ENCODE measurements at places on chromosomes 12 and 14.

DNA sequence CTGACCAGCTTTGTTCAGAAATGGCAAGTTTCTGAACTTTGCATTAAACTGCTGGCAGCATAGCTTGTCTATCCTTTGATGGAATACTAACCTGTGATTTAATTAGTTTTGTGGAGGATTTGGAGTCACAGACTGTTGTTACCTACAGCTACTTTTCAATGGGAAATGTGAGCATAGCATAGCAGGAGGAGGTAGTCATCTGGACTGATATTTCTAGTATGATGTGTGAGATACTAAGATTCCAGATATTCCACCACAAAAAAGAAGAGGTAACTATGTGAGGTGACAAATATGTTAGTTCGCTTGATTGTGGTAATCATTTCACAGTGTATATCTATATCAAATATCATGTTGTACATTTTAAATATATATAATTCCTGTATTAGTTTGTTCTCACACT lies 833.0 kb downstream of the SLC6A15 start:
- no peak for DNase-seq
- no peak overlapping the region for H3K4me3 ChIP-seq
- H3K27ac ChIP-seq, result no peak overlapping the region
- no peaks in the 10 kb centered on the region for H3K36me3 ChIP-seq
- H3K27me3 ChIP-seq, result no peaks in the 10 kb centered on the region

DNA sequence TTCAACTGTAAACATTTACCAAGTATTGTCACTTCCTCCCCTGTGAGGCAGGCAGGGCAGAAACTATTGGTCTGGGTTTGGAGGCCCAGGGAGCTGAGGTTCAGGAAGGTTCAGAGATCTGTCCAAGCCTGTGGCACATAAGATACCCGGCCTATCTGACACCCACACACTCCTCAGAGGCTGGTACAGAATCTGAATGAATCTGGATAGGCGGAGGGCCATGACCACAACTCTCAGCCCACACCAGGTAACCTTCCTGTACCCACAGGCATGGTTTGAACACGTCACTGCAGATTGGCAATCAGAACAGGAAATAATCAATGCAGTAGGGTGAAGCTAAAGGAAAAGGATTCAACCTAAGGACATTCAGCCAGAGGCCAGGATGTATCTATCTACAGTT lies 92.8 kb upstream of the TMCC3 start:
- H3K27ac ChIP-seq, result no peak overlapping the region
- no peaks in the 10 kb centered on the region for H3K36me3 ChIP-seq
- peaks cover 3% of the 10 kb centered on the region for H3K27me3 ChIP-seq
- DNase-seq, result no peak

- no peak overlapping the region for H3K27ac ChIP-seq
- no peaks in the 10 kb centered on the region for H3K36me3 ChIP-seq
- no peak for DNase-seq
Measured at GRCh38 chr14:33347796-33348195, 409.1 kb downstream of the NPAS3 start.

DNA sequence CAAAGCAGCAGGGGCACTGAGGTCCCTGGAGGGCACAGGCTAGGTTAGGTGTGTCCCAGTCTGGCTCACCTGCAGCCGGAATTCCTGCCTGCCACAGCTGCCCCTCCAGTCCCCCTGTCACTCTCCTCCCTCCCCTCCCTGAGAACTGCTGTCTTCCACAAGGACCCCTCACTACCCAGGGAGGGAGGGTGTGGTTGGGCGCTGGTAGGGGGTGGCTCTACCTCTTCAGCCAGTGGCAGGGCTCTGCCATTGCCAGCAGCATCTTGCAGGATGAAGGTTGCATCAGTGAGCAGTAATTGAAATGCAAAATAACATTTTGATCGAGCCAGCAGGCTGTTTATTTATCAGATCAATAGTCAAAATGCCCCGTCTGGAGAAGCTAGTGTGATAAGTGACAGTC lies 45.7 kb downstream of the ESRRB start:
- H3K27ac ChIP-seq, result no peak overlapping the region
- H3K4me1 ChIP-seq, result no peaks in the 10 kb centered on the region
- no peak for DNase-seq
- no peak overlapping the region for H3K4me3 ChIP-seq
- no peaks in the 10 kb centered on the region for H3K27me3 ChIP-seq

- no peaks in the 10 kb centered on the region for H3K27me3 ChIP-seq
- no peaks in the 10 kb centered on the region for H3K36me3 ChIP-seq
- no peaks in the 10 kb centered on the region for H3K4me1 ChIP-seq
- no peak overlapping the region for H3K4me3 ChIP-seq
- no peak overlapping the region for H3K27ac ChIP-seq
Measured at GRCh38 chr14:59675394-59675793, 98.8 kb upstream of the CCDC175 start.
